ENCODE measurements at places on chromosomes 1 and 21.

- no peak for DNase-seq
Measured at GRCh38 chr21:33948951-33949444, 33.4 kb upstream of the ATP5PO start.

DNA sequence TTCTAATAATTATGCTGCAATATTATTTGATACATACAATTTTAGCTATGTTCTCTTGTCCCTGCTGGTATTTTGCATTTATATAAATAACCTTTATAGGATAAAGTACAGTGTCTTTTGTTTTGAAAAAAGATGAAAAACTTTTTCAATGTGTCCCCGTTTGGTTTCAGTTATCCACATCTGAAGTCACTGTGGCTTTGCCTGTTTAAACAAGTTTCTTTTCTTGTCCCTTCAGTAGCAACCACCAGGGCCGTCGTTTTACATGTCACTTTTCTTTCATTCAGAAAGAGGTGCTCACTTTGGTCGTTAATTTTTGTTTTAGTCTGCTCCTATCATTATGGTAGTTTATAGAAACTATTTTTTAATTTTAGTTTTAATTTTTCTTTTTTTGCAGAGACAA, 41.4 kb downstream of the RABGAP1L start:
- DNase-seq = no peak

- no peak for DNase-seq
Measured at GRCh38 chr1:181369416-181369815, 113.9 kb upstream of the CACNA1E start.

DNA sequence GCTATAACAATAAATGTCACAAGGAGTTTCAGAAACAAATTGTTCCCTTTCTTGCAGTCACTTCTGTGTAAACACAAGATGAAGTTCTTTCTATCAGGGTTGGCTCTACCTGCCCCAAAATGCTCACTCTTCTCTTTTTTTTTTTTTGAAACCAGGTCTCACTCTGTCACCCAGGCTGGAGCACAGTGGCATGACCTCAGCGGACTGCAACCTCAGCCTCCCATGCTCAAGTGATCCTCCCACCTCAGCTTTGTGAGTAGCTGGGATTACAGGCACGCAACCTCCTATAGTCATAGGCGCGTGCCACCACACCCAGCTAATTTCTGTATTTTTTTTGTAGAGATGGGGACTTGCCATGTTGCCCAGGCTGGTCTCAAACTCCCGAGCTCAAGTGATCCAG, 10.5 kb upstream of the CTNNBIP1 start:
- DNase-seq = no peak

GRCh38 chr21:31895077-31895835, 22.4 kb downstream of the HUNK start:
- DNase-seq = no peak

- no peak for DNase-seq
Measured at GRCh38 chr1:31511848-31512615, 64.3 kb upstream of the TINAGL1 start.

GRCh38 chr1:61930116-61930645, 187.9 kb downstream of the PATJ start:
- no peak for DNase-seq

- no peak for DNase-seq
Measured at GRCh38 chr1:3194760-3195479, 125.9 kb downstream of the PRDM16 start.

DNA sequence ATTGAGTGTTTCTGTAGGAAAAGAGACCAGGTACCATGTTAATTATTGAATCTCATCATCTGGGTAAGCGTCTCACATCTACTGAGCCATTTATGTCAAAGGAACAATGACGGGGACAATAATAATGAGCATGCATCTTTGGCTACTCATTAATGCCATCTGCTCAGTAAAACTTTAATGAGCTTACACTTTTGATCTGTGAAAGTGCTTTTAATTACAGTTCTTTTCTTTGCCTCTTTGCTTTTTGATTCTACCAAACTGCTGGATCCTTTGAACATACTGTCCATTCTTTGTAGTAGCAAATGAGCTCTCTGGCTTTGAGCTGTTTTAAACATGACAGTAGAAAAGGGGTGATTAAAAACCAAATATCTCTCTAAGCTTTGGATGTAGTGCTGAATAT, 181.2 kb upstream of the IVNS1ABP start:
- DNase-seq = no peak

DNA sequence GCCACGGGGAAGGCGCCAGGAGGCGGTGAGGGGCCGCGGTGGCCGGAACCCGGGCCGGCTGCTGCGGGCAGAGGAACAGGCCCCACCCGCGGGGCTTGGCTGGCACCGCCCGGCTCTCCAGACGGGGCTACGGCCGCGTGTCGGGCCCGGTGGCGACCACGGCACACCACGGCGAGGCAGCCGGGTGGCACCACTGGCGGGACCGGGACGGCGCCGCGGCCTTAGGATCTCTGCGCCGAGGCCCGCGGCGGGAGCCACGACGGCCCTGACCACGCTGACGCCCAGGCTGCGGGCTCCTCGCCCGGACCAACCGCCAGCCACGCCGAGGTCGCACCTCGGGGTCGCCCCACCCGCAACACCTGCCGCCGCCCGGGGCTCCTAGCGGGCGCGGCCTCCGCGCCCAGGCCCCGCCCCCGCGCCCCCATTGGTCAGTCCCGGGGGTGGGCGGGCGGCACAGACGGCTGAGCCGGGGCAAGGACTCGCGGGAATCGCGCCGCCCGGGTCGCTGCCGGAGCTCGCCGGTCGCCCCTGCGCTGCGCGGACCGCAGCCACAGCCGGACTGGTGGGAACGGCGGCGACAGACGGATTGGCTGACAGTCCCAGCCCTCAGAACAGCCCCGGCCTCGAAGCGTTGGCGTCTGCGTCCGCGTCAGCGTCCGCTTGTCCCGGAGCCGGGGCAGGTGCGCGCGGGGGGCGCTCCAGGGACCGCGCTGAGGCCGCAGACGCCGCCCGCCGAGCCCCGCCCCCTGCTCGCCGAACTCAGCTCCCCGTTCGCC, at the start of gene BMP8A:
TSS of gene BMP8A (plus strand) at position 491 of the 776 bp plus-strand sequence. CDS start 356 bp downstream, outside the sequence.
- peak; percentile 99 for DNase-seq

- no peak for DNase-seq
Measured at GRCh38 chr1:100578201-100578600, 40.3 kb downstream of the GPR88 start.

GRCh38 chr1:65691152-65691900, 101.4 kb upstream of the PDE4B start:
- no peak for DNase-seq

GRCh38 chr1:109985247-109986053, 885 bp downstream of the AHCYL1 start:
- DNase-seq = no peak

- DNase-seq = no peak
Measured at GRCh38 chr1:212518188-212519054, 85.7 kb downstream of the NENF start.

- DNase-seq = no peak
Measured at GRCh38 chr1:32652244-32652962, 1.4 kb downstream of the RBBP4 start.

- DNase-seq = no peak
Measured at GRCh38 chr1:217867446-217867995, 236.4 kb downstream of the SPATA17 start.

Data from NCI-H510A (cell line).